ENCODE measurements at places on chromosomes 3 and 15.

GRCh38 chr3:46705022-46705530 lies 3.9 kb downstream of the TMIE start:
- DNase-seq: peak; percentile 63

GRCh38 chr3:172321035-172321434 lies 127.2 kb downstream of the GHSR start:
- DNase-seq: peak; percentile 67

DNA sequence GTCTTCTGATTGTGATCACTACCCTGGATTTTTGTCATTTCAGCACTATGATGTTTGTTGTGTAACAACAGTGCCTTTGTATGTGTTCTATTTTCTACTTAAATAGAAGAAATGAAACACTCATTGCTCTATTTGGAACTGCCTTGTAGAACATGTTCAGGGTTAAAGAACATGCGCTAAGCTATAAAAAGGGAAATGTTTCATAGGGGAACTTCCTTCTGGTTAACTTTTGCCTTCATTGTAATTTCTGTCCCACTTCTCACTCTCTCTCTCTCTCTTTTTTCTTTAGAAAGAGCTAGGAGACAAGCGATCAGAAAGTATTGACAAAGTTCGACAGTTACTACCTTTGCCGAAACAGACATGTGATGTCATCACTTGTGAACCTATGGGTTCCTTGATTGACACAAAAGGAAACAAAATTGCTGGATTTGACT lies at the start of gene P2RY12:
P2RY12 (minus strand) TSS at position 13 of the 434 bp plus-strand sequence. CDS start 45,908 bp downstream, outside the sequence.
- no peak for DNase-seq

DNA sequence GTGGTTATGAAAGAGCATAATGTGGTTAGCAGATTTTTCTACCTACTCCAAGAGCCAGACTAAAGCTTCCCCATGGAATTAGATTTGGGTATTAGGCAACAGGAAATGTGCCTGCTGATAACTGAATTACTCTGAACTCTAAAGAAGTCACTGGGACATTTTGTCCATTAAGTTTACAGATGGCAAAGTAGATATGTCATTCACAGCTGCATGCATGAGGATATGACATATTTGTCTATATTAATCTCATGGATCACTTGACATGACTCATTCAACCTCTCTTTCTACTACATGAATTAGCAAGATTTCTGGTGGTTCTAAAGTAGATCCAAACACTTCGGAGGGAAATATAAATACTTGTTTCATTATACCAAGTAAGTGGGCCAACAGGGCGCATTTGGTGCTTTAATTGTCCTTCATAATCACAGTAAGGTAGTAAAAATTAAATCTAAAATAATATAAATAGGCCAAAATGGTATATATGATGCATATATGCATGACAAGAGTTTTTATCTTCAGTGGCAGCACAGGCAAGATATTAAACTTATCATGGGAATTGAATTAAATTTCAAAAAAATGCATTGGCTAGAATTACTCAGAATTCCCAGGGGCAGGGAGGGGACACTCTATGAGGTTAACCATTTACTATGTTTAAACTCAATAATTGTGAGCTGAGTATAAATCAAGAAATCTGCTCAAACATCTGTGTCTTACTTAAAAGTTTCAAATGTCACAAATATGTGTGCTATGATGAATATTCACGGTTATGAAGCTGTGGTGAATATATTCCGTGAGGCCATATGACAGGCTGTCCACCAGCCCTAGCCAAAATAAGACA lies 365.3 kb upstream of the KCNMB2 start:
- DNase-seq: peak; percentile 97

- peak; percentile 12 for DNase-seq
Measured at GRCh38 chr15:66565741-66566144, at the start of gene LCTL. Gene LCTL (minus strand): TSS chr15:66565998. CDS start chr15:66565365, 633 bp downstream.

- DNase-seq: no peak
Measured at GRCh38 chr3:134453631-134454030, 32.2 kb downstream of the ANAPC13 start.

DNA sequence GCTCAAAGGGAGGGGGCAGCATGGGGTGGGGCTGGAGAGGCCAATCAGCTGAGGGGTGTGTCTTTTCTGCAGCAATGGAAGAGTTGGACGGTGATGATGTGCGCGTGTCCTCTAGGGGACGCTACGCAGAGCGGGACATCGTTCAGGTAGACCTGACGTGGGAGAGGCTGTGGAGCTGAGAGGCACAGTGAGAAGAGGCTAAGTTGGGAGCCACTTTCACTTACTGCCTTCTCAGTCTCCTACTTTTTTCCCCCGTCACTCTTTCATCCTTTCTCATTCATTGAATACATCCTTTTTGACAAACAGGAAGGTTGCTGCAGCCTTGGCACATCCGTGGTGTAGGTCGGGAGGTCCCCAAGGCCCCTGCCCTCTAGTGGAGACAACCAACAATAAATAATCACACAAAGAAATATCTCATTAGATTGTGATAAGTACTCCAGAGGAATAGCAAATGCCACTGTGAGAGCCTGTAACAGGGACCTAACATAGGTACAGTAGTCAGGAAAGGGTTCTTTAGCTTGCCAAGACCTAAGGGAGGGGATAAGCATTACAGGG lies 4.4 kb upstream of the BRPF1 start:
- DNase-seq: no peak

DNA sequence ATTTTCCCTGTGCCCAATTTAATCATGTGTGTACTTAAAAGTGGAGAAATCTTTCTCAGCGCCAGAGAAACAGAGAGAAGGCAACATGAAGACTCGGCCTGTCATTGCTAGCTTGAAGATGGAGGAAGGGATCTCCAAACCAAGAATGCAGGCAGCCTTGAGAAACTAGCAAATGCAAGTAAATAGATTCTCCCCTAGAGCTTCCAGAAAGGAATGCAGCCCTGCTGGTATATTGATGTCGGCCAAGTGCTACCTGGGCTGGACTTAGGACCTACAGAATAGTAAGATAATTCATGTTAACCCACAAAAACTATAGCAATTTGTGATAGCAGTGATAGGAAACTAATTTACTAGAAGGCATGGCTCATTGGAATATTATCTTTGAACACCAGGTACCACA lies 150.9 kb upstream of the ABI3BP start:
- no peak for DNase-seq

GRCh38 chr3:124351430-124352148 lies 359.7 kb upstream of the ROPN1 start:
- peak; percentile 67 for DNase-seq

DNA sequence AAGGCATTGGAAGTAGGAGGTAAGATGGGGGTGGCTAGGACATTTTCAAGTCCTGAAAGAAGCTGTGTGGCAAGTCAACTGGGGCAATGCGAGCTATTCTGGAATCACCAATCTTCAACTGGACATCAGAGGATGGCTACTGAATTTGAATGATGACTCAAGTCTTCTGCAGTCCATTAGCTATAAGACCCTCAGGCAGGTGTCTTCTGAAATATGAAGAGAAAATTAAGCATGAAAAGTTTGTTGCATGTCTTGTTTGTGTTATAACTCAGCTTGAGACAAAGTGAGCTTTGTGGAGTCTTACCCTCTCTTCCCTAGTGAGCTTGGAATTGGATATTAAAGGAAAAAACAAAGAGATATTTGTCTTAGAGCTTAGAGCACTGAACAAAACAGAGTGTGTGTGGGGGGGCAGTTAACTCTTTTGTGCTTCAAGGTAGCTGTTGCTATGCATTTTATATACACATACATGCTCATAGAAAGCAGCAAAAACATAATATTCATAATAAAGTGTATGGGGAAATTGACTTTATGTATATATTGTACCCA lies 979.1 kb downstream of the MCTP2 start:
- DNase-seq: no peak

DNA sequence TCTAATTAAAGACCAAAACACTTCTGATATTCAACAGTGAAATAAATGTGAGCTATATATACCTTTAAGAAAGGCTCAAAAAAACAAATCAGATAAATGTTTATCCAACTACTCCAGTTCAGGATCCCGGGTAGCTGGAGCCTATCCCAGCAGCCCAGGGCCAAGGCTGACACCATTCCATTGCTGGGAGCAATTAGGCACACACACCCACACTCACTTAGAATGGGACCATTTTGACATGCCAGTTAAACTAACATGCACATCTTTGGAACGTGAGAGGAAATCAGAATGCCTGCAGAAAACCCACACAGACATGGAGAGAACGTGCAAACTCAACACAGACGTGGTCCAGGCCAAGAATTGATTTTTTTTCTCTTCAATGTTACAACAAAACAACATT lies 30.0 kb upstream of the PLSCR4 start:
- DNase-seq: no peak

- no peak for DNase-seq
Measured at GRCh38 chr15:59352683-59353082, 20.0 kb downstream of the MYO1E start.

- DNase-seq: no peak
Measured at GRCh38 chr3:5310509-5310908, 123.0 kb downstream of the EDEM1 start.
